ENCODE measurements at places on chromosomes 3 and 15.

GRCh38 chr3:10783360-10784351, 32.4 kb upstream of the SLC6A11 start:
- peak; percentile 29 for DNase-seq

DNA sequence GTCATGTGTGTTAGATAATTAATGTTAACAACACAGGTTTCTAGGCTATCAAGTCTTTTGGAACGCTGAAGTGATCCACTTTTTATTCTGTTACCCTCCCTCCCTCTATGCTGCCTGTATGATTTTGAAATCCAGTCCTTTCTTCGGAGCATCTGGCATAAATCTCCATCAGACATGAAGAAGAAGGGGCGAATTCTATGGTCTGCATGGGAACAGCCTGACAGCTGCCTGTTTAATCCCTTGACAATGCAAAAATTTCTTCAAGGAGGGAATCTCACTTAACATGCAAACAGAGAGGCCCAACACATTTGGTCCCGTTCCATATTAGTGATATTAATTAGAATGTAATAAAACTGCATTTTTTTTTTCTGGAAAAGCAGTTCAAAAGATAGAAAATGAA, 145.2 kb downstream of the VGLL3 start:
- peak; percentile 28 for DNase-seq

GRCh38 chr3:90011996-90012395, 904.6 kb downstream of the EPHA3 start:
- no peak for DNase-seq

GRCh38 chr3:7309641-7310102, 448.8 kb downstream of the GRM7 start:
- DNase-seq, result no peak

- DNase-seq, result no peak
Observed at GRCh38 chr3:56955492-56956111, 104.9 kb upstream of the SPATA12 start.

- DNase-seq, result no peak
Observed at GRCh38 chr15:38228618-38229017, 24.0 kb upstream of the SPRED1 start.

DNA sequence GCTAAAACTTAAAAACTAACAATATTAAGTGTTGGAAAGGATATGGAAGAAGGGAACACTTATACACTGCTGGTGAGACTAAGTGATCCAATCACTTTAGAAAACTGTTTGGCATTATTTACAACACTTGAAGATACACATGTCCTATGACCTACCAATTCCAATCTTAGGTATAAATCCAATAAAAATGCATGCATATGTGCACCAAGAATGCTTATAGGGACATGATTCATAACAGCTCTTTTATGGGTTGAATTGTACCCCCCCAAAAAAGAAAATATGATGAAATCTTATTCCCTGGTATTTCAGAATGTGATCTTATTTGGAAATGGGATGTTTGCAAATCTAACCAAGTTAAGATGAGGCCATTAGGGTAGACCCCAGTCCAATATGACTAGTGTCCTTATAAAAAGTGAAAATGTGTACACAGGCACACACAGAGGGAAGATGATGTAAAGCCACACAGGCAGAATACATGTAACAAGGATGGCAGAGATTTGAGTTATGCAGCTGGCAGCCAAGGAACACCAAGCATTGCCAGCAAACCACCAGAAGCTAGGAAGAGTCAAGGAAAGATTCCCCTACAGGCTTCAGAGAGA, 15.3 kb downstream of the CCR8 start:
- DNase-seq, result no peak

DNA sequence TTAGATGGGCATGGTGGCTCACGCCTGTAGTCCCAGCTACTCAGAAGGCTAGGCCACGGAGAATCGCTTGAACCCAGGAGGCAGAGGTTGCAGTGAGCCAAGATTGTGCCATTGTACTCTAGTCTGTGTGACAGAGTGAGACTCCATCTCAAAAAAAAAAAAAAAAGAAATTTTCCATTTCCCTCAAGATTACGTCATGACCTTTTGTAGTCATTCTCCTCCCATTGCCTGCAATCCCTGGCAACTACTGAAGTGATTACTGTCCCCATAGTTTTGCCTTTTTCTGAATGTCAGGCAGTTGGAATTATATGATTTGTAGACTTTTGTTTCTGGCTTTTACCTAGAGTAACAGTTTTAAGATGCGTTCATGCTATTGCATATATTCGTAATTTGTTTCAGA, 28.0 kb downstream of the WDR76 start:
- DNase-seq, result peak; percentile 13

GRCh38 chr3:50850639-50851511, 176.1 kb downstream of the DOCK3 start:
- no peak for DNase-seq

GRCh38 chr3:155656466-155656865, 88.4 kb downstream of the PLCH1 start:
- no peak for DNase-seq

DNA sequence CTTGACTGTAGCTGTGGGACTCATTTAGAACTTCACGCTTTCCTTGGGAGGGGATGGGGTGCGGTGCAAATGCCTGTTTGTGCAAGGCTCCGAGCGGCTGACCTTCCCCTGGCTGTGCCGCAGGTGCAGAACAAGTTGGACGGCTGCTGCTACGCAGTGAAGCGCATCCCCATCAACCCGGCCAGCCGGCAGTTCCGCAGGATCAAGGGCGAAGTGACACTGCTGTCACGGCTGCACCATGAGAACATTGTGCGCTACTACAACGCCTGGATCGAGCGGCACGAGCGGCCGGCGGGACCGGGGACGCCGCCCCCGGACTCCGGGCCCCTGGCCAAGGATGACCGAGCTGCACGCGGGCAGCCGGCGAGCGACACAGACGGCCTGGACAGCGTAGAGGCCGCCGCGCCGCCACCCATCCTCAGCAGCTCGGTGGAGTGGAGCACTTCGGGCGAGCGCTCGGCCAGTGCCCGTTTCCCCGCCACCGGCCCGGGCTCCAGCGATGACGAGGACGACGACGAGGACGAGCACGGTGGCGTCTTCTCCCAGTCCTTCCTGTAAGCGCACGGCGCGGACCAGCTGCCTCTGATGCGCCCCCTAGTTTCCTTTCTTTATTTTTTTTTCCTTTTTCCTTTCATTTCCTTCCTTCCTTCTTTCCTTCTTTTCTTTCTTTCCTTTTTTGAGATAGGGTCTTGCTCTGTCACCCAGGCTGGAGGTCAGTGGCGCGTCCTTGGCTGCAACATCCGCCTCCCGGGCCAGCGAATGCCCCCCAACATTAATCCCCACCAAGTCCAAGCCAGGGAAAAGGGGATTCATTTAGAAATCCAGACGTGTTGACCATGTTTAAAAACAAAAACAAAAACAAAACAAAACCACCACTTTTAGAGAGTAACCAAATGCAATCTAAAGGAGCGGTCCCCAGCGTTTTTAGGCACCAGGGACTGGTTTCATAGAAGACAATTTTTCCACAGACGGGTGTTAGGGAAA, 42.7 kb downstream of the EIF2AK4 start:
- peak; percentile 68 for DNase-seq

- no peak for DNase-seq
Observed at GRCh38 chr3:64222501-64223111, 2.7 kb downstream of the PRICKLE2 start.

GRCh38 chr3:159186581-159186980, 384.7 kb downstream of the MFSD1 start:
- DNase-seq, result no peak

GRCh38 chr15:88843334-88843733, 40.1 kb downstream of the ACAN start:
- DNase-seq, result no peak

DNA sequence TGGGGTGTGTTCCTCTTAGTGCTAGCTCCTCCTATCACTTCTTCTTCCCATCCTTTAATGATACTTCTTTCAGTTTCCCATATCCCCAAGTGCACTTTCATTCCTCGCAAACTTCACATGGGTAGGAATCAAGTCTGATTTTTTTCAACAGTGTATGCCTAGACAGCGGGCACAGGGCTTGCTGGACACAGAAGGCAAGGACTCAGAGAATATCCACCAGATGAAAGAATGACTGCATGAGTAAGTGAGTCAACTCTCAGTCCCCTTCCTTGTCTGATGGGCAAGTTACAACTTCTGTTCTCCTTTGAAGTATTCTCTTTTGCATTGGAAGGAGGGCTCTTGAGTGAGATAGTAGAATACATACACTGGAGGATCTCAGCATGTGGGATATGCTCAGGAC, 3.1 kb upstream of the SQOR start:
- no peak for DNase-seq

DNA sequence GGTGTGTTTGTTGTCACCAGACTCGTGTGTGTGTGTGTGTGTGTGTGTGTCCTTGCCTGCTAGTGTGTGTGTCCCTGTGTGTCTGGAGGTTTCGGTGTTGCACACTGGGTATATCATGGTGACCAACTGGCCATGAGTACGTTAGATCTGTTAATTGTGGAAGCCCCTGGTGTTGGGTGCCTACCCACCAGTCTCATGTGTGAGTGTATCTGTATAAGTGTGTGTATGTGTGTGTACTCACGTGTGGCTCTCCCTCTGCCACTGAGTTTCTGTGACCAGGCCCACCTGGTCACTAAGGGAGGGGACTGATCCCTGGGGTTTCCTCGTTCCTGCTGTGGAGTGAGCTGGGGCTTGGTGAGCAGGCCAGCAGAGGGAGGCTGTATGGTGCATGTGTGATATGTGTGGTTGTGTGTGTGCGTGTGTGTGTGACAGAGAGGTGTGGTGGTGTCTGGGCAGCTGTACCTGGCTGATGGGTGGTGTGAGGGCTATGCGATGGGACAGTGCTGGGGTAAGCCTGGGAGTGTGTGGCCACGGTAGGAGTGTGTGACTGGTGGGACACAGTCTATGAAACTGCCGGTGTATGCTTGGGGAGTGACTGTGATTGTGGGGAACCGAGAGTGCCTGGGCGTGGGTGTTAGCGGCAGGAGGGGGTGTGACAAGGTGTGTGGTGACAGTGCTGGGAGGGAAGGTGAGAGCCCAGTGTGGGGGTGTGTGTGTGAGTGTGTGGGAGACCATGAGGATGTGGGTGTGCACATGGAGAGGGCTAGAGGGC, 1.8 kb downstream of the PRKCD start:
- no peak for DNase-seq

DNA sequence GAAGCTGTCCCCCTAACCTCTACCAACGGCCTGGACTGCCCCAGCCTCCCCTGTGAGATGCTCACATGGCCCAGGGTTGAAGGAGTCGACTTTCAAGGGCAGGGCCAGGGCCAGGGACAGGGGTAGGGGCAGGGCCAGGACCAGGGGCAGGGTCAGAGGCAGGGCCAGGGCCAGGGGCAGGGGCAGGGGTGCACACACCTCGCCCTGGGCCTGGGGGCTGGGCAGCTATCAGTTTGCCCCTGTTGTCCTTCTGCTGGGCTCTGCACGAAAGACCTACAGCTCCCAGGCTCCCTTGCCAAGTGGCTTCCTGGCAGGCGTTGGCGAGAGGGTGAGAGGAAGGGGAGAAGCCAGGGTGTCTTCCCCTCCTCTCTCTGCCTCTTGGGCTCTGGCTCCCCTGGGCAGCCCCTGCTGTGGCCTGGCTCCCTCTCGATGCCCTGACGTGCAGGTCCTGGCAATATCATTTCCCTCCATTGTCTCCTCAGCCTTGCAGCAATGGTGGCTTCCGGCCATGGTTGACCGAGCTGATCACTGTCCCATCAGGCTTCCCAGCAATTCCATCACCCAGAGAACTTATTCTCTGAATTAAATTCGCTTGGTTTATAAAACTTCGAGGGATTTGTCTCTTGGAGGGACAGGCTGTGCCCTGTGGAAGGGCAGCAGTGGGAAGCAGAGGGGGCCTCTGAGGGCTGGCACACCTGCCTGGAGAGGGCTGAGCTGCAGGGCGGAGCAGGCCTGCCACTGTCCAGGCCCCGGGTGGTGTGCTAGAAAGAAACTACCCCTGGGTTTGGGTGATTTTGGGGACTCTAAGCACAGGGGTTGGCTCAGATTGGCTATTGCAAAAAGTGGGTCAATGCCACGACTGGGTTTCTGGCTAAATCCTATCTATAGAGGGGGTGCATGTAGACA, 13.9 kb downstream of the PRR23E start:
- no peak for DNase-seq

Measured in LHCN-M2 (cell line).